CD4-positive, alpha-beta memory T cell (primary cell): ENCODE measurements at places on chromosomes 7 and 10.

- H3K4me3 ChIP-seq, result no peak overlapping the region
- H3K27ac ChIP-seq, result no peak overlapping the region
- H3K27me3 ChIP-seq, result no peaks in the 10 kb centered on the region
- no peak for DNase-seq
- no peaks in the 10 kb centered on the region for H3K4me1 ChIP-seq
Measured at GRCh38 chr10:34223658-34224057, 591.4 kb downstream of the PARD3 start.

DNA sequence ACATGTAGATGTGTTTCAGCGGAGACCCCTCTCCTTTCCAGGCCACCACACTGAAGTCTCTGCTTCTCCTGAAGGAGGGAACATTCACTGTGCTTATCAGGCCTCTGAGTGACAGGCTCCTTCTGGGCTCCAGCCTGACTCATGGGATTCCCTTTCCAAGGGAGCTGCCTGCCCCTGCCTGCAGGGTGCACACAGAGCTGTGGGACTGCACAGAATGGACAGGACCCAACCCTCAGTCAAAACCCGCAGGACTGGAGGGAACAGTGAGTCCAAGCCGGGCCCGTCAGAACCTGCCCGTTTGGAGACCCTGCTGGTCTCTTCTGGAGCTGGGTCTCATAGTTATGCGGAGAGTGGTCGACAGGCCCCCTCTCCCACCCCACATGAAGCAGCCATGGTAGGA lies 32.6 kb downstream of the PLAC9 start:
- no peaks in the 10 kb centered on the region for H3K27me3 ChIP-seq
- peaks cover 82% of the 10 kb centered on the region for H3K36me3 ChIP-seq
- no peak overlapping the region for H3K27ac ChIP-seq
- no peak overlapping the region for H3K4me3 ChIP-seq
- no peaks in the 10 kb centered on the region for H3K4me1 ChIP-seq

- H3K27me3 ChIP-seq, result peaks cover 4% of the 10 kb centered on the region
- no peaks in the 10 kb centered on the region for H3K4me1 ChIP-seq
- no peaks in the 10 kb centered on the region for H3K36me3 ChIP-seq
- no peak overlapping the region for H3K27ac ChIP-seq
Measured at GRCh38 chr10:100631192-100631591, 95.4 kb downstream of the HIF1AN start.

DNA sequence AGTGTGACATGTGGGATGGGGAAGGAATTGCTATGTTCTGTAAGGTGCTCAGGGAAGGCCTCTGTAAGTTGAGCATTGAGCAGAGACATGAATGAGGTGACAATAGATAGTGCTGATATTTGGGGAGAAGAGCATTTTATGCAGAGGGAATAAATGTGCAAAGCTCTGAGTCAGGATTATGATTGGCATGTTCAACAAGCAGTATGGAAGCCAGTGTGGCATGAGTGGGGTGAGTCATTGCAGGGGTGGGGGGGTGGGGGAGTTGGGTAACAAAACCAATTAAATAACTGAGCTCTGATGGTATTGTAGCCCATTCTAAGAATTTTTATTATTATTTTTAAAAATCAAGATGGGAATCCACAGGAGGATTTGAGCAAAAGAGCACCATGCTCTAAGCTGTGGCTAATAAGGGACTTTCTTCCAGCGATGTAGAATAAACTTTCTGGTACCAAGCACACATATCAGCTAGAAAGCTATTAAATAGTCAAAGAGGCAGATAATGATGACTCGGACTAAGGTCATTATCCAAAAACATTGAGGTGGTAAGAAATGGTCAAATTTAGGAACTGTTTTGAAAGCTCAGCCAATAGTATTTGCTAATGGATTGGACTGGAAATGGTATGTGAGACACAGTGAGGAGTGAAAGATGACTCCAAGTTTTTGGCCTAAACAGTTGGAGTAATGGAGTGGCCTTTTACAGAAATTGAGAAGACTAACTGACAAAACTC lies 96.4 kb downstream of the PRKG1 start:
- no peak overlapping the region for H3K4me3 ChIP-seq
- H3K27ac ChIP-seq, result no peak overlapping the region
- H3K27me3 ChIP-seq, result no peaks in the 10 kb centered on the region
- H3K4me1 ChIP-seq, result no peaks in the 10 kb centered on the region
- DNase-seq, result no peak

GRCh38 chr7:131268906-131269305 lies 58.8 kb upstream of the MKLN1 start:
- no peaks in the 10 kb centered on the region for H3K36me3 ChIP-seq
- DNase-seq, result no peak
- no peak overlapping the region for H3K27ac ChIP-seq
- no peak overlapping the region for H3K4me3 ChIP-seq
- H3K27me3 ChIP-seq, result no peaks in the 10 kb centered on the region

GRCh38 chr10:84695902-84696301 lies 367.5 kb downstream of the CCSER2 start:
- H3K27me3 ChIP-seq, result no peaks in the 10 kb centered on the region
- H3K4me1 ChIP-seq, result no peaks in the 10 kb centered on the region
- H3K4me3 ChIP-seq, result no peak overlapping the region
- no peaks in the 10 kb centered on the region for H3K36me3 ChIP-seq
- DNase-seq, result no peak

DNA sequence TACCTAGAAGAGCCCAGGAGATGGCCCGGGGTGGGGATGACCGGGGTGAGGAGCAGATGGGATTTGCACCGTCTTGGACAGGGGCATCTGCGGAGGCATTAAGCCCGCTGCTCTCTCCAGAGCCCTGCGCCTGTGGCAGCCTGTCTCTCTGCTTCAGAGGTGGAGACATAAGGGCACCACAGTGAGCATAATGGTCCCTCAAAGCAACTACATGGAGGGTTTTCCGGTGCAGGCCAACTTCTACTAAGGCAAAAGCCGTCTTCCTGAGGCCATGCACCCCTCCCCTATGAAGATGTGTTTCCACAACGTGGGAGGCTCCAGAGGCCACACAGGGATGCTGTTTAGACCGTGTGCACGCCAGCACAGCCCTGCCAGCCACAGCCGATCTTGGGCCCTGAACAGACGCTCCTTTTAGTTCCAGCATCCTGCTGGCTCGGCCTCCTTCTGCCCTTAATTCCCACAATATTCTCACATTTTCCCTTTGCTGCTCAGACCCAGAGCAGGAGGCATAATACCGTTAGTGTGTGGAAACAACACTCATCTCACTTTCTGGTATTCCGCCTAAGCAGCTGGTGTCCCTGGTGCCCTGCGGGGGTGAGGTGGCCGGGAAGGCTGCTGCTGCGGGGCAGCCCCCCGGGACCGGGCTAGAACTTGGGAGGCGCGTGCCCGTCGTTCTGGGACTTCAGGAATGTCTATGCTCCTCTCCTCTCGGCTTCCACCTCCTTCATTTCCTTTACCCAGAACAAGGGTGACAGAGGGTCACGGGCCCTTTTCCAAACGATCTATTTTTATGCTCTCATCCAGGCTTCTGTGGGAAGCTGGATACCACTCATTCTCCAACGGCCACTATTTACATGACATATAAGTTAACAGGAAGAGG lies 266.9 kb downstream of the TNS3 start:
- no peaks in the 10 kb centered on the region for H3K4me1 ChIP-seq
- H3K27ac ChIP-seq, result no peak overlapping the region
- no peaks in the 10 kb centered on the region for H3K27me3 ChIP-seq

DNA sequence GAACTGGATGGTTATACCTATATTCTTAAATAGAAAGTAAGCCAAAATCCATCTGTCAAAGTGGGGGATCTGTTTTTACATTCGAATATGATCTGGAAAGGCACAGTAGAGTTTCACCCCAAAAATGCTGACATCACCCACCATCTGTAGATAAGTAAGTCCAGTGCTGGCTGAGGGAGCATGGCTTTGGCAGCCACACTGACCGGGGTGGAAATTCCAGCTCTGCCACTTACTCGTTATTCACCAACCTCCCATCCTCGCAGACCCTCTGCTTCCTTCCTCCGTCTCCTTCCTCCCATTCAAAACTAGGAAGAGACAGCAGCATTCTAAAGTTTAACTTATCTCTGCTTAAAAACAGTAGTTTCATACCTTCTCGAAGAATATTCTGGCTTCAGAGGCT lies 84.9 kb upstream of the GATA3 start:
- H3K4me1 ChIP-seq, result no peaks in the 10 kb centered on the region
- H3K27me3 ChIP-seq, result no peaks in the 10 kb centered on the region
- H3K36me3 ChIP-seq, result no peaks in the 10 kb centered on the region
- no peak overlapping the region for H3K4me3 ChIP-seq
- no peak for DNase-seq
- H3K27ac ChIP-seq, result no peak overlapping the region

GRCh38 chr7:98251601-98252424 lies at the start of gene TECPR1:
TSS of gene TECPR1 (minus strand) at chr7:98252232. CDS start at chr7:98246146, 6,086 bp downstream.
- peak within 1 kb of the TSS; percentile 83 for H3K4me3 ChIP-seq
- no peaks in the 10 kb centered on the region for H3K27me3 ChIP-seq

DNA sequence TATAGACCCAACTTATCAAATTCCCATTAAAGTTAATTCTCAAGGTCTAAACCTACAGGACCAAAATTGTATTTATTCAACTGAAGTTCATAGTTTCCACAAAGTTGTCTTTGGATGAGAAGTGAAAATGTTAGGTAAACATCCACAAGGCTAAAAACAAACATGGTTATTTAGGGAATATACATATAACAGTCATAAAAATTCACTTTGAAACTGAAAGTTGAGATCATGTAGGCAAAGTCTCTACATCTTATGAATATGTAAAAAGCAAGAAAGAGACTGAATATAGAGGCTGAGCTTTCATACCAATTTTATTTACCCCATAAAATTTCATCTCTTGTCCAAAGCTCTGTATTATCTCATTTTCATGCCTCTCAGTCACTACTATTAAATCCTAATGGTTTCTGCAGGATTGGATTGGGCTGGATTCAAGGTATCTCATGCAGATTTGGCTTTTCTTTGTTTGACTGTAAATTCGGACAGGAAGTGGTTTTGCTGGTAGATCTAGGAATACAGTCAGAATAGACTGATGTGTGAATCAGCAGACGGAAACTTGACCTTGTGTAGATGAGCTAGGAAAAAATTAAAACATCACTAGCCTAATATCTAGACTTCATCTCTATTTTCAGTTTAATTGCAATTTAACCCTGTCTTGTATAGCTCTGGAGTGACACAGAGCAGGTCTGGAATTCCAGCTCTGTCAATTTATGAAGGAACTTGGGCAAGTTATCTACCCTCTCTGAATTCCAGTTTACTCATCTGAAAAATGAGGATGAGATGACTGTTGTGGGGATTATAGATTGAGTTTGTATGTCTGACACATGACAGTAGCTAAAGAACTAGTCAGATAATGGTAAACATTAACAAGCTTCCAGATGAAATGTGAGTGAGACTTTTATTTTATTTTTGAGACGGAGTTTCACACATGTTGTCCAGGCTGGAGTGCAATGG lies 27.3 kb upstream of the SKAP2 start:
- no peaks in the 10 kb centered on the region for H3K4me1 ChIP-seq
- DNase-seq, result no peak
- H3K36me3 ChIP-seq, result no peaks in the 10 kb centered on the region
- no peaks in the 10 kb centered on the region for H3K27me3 ChIP-seq

DNA sequence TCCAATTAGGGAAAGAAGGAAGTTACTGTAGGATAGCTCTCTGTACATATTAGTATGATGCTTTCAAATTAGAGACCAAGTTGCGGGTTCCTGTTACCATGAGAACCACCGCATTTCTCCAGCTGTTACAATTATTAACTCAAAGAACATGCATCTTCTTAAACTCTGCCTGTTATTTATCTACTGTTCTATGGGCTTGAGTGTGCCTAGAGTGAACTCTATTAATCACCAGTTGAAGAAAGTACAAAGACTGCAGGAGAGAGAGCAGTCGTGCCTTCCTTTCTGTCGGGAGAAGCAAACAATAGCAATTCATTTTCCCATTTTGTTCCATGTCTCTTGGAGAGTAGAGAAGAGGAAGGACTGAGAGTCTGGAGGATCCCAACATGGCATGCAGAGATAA lies 1071.2 kb downstream of the TYW1 start:
- H3K27me3 ChIP-seq, result no peaks in the 10 kb centered on the region
- DNase-seq, result no peak
- no peak overlapping the region for H3K4me3 ChIP-seq
- no peaks in the 10 kb centered on the region for H3K4me1 ChIP-seq

DNA sequence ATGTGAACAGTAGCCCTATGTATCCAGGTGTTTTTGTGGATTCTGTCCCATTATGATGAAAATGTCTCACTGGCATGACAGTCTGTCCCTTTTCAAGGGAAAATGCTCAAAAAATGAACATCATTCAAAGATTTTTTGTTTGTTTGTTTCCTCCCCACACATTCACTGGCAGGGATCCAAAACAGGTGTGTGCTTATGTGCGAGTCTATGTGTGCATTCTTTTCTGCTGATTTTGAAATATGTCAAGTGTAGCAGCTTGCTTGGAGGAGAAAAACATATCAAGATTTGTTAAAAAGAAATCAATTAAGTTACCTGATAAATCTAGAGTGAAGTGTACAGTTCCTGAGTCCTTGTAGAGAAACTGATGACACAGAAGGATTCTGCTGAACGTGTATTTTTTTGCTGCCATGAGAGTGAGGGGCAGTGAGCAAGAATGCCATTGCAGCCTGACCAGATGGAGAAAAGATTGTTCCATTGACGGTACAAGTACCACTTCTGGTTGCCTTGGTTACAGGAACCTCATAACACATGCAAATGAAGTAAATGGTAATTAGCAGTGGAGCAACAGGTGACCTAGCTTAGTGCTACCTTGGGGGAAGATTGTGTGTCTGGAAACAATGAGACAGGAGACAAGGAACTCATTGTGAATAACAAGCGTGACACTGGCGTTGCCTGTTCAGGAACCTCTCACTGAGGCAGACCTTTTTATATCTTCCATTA lies 277.4 kb upstream of the PHYHIPL start:
- H3K27ac ChIP-seq, result no peak overlapping the region
- no peak for DNase-seq
- no peaks in the 10 kb centered on the region for H3K36me3 ChIP-seq
- H3K4me1 ChIP-seq, result no peaks in the 10 kb centered on the region
- H3K27me3 ChIP-seq, result no peaks in the 10 kb centered on the region

GRCh38 chr10:123786896-123787295 lies 104.7 kb downstream of the CPXM2 start:
- H3K4me1 ChIP-seq, result no peaks in the 10 kb centered on the region
- H3K4me3 ChIP-seq, result no peak overlapping the region
- DNase-seq, result no peak
- no peaks in the 10 kb centered on the region for H3K27me3 ChIP-seq

DNA sequence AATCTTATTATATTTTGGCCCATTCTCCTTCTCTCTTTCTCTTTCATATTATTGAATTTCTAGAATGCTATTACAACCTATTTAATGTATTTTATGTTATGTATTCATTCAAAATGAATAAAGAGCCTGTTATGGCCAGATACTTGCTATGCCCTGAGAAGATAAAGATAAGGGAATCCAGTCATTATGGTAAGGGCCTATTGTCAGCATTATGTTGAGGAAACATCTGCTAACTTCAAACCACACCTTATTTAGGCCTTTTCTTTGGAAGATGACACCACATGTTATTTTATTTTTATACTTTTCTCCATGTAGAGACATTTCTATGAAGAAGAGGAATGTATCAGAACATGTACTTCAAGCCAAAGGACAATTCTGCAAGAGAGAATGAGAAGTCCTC lies 60.5 kb upstream of the MPP7 start:
- H3K27ac ChIP-seq, result no peak overlapping the region
- no peak overlapping the region for H3K4me3 ChIP-seq
- no peak for DNase-seq
- no peaks in the 10 kb centered on the region for H3K27me3 ChIP-seq

GRCh38 chr10:7908541-7909210 lies 90.4 kb downstream of the TAF3 start:
- DNase-seq, result no peak
- H3K36me3 ChIP-seq, result no peaks in the 10 kb centered on the region
- no peaks in the 10 kb centered on the region for H3K27me3 ChIP-seq
- H3K4me1 ChIP-seq, result no peaks in the 10 kb centered on the region

- no peaks in the 10 kb centered on the region for H3K4me1 ChIP-seq
- no peaks in the 10 kb centered on the region for H3K27me3 ChIP-seq
- H3K27ac ChIP-seq, result no peak overlapping the region
- no peak for DNase-seq
Measured at GRCh38 chr7:154876516-154876915, 126.4 kb downstream of the PAXIP1 start.
